ENCODE measurements at places on chromosomes 12 and 14.
A peak's percentile ranks its signal among the peaks of the same experiment; 100 is the strongest.

DNA sequence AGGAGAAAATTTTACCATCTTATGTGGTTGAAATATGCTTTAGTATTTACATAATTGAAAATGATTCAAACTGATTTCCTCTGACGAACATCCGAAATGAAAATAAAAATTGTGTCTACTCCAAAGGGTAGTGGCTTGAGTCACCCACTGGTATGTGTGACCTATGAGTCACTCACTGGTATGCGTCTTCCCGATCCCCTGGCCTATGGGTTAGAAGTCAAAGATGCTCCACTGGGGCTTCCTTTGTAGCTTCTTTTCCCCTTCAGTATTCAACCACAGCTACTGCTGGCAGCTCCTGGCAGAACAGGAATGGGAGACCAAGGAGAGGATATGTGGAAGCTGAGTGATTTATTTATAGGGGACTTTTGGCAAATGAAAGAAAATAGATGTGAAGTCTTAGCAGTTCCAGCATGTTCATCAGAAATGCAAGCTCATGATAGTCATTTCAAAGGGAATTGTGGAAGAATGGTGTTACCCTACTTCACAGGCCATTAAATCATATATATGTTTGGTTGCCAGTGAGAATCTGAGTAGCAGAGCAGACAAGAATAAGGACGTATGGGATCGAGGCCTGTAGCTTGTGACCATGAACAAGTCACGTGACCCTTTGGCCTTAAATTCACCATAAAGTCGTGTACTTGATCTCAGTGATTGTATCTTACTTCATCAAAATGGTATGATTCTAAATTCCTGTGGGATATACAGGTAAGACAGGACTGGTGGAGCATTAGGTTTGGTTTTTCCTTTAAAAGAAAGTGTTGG lies 108.3 kb downstream of the CRADD start:
- DNase-seq: no peak

DNA sequence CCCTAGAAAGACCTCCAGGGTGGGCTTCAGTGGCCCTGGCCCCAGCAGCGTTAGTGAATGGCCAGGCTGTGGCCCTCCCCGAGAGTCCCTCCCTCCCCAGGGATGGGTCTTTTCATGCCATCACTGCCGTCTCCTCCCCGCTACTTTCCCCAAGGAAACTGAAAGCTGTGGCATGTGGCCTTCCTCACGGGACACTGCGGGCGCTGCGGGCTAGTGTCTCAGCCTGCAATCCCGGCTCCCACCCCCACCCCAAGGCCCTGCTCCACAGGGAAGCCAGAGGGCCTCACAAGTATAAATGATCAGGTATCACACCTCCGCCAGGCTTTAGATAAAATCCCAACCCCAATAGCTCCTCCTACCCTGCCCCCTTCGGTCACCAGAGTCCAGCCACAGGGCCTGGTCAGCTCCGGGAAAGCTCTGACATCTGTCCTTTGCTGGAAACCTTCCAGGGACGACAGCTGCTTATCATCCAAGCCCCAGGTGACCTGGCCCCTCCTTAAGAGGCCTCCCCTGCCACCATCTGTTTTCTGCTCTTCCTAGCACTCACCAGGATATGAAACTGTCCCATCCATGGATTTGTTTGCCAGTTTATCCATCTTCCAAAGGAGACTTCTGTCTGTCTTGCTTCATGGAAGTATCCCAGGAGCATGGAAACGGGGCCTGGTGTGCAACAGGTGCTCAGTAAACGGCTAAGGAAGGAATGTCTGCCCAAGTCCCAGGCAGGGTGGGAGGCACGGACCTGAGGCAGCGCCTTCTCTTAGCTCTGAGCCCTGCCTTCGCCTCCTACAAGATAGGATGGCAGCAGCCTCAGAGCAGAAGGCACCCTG lies 31.6 kb downstream of the CCDC85C start:
- no peak for DNase-seq

DNA sequence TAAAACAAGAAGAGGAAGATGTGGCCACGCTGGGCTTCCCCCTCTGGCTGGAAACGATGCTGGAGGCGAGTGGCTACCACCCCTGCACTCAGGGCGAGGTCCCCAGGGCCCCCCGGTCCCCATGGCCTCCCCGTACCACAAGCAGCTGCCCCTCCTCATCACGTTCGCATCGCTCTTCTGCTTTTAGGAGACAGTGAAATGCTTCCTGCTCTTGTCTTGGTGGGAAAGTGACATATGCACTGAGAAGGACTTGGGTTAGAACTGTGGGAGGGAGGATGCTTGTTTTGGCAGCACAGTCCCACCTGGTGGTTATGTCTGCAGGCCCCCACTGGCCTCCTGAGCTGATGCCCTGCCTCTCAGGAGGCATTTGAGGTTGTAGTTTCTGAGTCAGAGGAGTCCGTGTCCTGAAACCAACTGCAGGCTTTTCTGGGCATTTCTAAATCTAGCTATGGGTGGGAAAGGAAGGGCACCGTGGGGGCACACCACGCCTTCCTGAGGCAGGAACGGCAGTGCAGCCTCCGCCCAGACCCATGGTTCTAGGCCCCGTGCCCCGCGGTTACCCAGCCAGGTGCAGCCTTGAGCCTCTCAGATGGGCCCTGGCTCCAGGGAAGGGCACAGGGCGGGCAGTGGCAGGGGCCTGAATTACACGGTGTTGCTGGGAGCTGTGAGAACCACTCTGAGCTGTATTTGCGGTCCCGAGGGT lies 139.3 kb downstream of the ADGRD1 start:
- DNase-seq: peak; percentile 68

GRCh38 chr14:63421919-63422318 lies 103.2 kb upstream of the GPHB5 start:
- DNase-seq: no peak

DNA sequence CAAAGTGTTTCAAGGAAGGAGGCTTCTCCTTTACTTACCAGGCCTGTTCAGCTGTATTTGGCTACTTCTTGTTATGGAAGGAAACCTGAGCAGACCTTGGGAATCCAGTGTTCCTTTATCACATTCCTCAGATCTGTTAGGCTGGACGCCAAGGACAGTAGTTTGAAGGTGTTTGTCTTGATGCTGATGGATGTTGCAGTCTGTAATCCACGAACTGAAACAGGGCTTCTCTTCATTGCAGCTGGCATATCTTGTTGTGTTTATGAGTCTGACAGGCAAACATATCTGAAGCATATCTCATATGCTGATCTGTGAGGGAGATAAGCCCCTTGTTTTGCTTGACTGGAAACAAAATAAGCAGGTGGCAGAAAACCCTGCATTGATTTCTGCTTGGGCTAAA lies 904.3 kb downstream of the NRXN3 start:
- no peak for DNase-seq

DNA sequence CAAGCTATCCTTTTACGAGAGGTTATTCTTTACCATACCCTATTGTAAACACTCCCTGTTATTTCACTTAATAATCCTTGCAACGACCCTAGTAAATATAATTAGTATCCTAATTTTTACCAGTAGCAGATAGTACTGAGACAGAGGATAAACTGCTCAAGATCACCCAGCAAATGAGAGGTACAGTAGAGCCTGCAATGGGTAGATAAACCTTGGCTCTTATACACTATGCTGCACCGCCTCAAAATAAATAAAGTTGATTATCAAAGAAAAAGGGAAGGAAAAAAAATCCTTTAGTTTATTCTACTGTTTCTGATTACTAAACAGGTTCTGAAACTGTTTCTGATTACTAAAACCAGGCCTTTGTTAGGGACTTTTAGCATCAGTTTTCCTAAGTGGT lies 22.5 kb downstream of the YBX3 start:
- no peak for DNase-seq

DNA sequence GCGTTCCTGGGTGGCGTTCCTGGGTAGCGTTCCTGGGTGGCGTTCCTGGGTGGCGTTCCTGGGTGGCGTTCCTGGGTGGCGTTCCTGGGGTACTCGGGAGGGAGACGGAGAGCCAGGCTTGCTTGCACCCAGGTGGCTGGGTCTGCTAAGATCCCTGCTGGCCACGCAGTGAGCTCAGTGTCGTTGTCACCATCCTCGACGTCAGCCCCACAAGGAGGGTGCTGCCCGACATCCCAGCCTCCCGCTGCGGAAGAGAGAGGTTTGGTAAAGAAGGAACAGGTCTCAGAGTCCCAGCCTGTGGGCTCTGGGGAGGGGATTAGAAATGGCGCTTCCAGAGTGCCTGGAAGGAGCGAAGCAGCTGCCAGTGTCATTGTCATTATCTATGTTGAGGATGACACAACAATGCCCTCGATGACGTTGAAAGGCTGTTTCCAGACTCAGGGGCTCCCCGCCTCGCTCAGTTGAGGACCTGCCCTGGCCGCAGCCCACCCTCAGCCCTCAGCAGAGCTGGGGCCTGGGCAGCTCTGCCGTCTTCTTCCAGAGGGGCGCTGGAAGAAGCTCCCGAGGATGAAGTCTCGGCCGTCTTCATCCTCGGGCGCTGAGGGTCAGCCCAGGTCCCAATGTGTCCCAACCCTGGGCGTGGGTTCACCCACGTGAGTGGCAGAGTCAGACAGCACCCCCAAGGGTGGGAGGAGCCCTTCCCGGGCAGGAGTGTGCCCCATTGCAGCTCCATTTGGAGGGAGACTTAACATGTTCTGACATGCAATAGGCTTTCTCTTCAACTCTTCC lies 328.8 kb downstream of the ADGRD1 start:
- no peak for DNase-seq

GRCh38 chr14:45145214-45145613 lies 9.5 kb downstream of the FANCM start:
- peak; percentile 3 for DNase-seq

GRCh38 chr12:49626169-49626835 lies 2.9 kb downstream of the PRPF40B start:
- peak; percentile 59 for DNase-seq

- no peak for DNase-seq
Measured at GRCh38 chr14:95026851-95027463, 130.4 kb downstream of the DICER1 start.

DNA sequence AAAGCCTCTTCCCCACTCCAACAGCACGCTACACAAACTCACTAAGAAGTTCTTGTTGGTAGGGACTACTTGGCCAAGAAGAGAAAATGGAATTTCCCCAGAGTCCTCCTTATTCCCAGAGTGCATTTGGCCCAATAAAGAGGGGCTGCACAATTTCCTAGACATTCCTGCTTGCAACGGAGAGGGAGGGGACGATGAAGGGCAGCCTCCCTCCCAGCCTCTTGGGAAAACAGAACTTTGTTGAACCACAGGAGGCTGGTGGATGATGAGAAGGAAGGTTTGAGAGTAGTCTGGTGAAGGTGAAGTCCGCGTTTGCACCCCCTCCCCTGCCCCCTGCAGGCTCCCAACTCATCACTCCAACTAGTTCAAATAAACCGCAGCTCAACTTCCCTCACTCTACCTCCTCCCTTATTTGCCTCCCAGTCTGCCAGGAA lies 19.1 kb upstream of the TBX3 start:
- DNase-seq: no peak

DNA sequence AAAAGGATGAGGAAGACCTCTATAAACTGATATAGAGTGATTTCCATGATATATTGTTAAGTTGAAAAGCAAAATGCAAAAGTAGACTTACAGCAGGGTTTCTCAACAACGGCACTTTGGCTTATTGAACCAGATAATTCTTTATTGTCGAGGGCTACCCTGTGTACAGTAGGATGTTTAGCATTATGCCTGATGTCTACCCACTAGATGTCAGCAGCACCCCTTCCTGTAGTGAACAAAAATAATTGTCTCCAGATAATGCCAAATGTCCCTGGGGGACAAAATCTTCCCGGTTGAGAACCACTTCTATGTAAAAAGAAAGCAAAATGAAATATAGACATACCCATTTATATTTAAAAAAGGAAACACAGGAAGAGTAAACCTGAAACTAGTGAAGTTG lies 32.4 kb downstream of the ABCD2 start:
- peak; percentile 3 for DNase-seq

DNA sequence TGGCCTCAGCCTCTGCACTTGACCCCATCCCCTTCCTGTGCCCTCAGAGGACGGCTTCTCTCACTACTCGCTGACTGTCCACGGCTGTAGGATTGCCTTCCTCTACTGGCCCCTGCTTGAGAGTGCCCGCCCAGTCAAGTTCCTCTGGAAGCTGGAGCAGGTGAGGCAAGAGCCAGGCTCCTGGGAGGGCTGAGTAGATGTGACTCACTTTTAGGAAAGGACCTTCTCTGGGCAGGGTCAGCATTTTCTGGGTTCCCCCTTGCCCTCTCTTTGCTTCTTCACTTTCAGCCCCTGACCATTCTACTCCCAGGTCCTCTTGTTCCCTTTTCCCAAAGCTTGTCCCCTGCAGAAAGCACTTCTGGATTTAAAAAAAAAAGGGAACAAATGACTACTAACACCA lies 7.7 kb downstream of the CLSTN3 start:
- no peak for DNase-seq

GRCh38 chr14:81157431-81157830 lies 63.3 kb downstream of the GTF2A1 start:
- DNase-seq: no peak

DNA sequence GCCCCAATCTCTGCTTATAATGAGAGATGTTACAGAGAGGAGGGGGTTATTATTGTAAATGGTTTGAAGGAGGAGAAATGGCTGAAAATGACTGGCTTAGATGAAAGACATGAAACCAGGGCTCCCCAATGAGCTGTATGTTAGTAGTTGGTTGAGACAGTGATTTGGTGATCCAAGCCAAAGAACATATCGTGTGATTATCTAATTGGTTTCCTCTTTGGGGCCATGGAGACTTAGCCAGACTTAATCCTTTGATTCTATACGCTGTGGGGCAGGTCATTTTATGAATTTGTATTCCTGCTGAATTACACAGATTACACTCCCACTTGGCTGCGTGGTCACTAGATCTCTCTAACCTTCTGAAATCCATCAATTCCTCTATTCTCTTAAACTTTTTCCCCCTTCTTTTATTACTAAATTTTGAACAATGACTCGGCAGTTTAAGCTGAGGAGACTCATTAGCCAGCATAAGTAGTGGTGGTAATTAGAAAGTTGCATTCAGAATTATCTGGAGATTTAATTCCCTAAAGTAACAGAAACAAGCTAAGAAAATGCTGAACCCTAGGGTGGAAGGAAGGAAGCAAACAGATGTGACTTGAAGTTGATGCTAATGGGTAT lies 5.3 kb downstream of the TTC8 start:
- no peak for DNase-seq

GRCh38 chr14:47277703-47278102 lies 397.7 kb downstream of the MDGA2 start:
- DNase-seq: no peak

- no peak for DNase-seq
Measured at GRCh38 chr12:20342111-20342510, 26.2 kb upstream of the PDE3A start.

DNA sequence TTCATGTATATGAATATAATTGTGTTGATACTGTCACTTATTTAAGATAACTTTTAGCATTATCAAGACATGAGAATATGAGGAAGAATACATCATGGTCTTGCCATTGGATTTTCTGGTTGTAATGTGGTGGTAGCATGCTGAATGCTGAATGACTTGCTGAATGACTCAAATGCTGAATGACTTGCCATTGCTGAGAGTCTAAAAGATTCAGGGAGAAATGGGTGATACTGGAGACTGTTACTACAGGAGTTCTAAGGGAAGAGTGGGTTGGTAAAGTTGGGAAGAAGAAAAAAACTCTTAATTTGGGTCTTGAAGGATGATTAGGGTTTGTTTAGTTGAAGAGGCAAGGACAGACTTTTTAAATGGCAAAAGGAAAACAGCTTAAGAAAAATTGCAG lies 72.1 kb upstream of the MANSC4 start:
- no peak for DNase-seq

GRCh38 chr14:50666772-50667683 lies 1.1 kb downstream of the SAV1 start:
- DNase-seq: peak; percentile 19

All from GM20000 (cell line).